CD4-positive, alpha-beta memory T cell (primary cell): ENCODE measurements at places on chromosomes 12 and 14. TPM values are rescaled to one million over a fixed set of nuclear protein-coding genes. Genes with fewer than 3 reads are reported as not detected.

CEP170B gene
- total RNA-seq, result 3.0 TPM

GPR84 gene
- not detected for total RNA-seq

COCH gene
- total RNA-seq, result not detected

SIX6 gene
- not detected for total RNA-seq

MYO1H gene
- total RNA-seq, result not detected

GPX2 gene
- total RNA-seq, result not detected

KRT83 gene
- total RNA-seq, result not detected

STYK1 gene
- not detected for total RNA-seq

DNA sequence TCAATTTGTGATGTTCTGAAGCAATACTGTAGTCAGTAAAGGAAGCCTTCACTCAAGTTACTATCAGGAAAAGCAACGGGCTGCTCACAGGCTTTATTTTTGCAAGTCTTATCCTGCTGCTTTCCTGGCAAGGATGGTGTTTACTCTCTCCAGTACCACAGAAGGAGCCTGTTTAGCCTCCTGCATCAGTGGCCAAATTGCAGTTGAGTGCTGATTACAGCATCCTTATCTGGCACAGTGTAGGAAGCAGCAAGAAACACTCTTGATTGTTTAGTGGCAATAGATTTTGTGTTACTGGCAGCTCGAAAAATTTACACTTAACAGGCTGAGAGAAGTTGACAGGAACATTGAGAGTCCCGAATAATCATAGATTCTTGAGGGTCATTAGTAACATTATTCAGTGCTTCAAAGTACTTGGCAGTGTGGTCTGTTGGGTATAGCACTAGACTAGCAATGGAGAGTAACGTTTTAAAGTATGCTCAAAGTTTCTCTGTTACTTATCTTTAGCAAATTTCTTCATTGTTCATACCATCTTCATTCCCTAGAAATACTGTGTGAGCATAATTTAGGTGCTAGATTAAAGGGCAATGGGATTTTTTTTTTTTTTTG lies 11.7 kb downstream of the TULP3 start:
- H3K27ac ChIP-seq, result no peak overlapping the region
- no peaks in the 10 kb centered on the region for H3K36me3 ChIP-seq
- H3K4me3 ChIP-seq, result no peak overlapping the region
- no peak for DNase-seq
- no peaks in the 10 kb centered on the region for H3K27me3 ChIP-seq

DNA sequence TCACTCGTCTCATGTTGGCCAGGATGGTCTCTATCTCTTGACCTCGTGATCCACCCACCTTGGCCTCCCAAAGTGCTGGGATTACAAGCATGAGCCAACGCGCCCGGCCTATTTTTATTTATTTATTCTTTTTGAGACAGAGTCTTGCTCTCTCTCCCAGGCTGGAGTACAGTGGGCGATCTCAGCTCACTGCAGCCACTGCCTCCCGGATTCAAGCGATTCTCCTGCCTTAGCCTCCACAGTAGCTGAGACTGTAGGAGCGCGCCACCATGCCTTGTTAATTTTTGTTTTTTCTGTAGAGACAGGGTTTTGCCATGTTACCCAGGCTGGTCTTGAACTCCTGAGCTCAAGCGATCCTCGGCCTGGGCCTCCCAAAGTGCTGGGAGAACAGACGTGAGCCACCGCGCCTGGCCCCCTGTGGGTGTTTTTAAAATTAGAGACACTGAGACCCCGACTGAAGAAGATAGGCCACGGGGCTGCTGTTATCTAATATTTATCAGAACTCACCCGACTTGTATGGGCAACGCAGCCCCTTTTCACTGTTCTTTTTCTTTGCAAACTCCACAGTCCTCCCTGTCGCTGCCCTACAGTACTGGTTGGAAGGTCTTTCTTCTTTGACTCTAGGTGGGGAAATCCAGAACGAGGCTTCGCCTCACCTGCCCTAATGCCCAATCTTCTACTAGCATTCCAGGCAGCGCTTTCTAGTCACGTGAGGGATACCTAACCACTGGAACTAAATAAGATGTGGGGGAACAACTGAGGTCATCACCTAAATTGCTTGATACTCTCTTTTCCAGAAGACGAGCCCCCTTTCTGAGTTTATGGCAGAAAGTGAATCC lies 1.4 kb upstream of the GABARAPL1 start:
- H3K27me3 ChIP-seq, result no peaks in the 10 kb centered on the region
- H3K4me3 ChIP-seq, result no peak overlapping the region
- no peak for DNase-seq
- H3K27ac ChIP-seq, result no peak overlapping the region
- no peaks in the 10 kb centered on the region for H3K36me3 ChIP-seq
- peaks cover 32% of the 10 kb centered on the region for H3K4me1 ChIP-seq

- H3K27me3 ChIP-seq, result no peaks in the 10 kb centered on the region
- no peak for DNase-seq
- H3K36me3 ChIP-seq, result no peaks in the 10 kb centered on the region
- H3K27ac ChIP-seq, result no peak overlapping the region
- no peaks in the 10 kb centered on the region for H3K4me1 ChIP-seq
Measured at GRCh38 chr12:16119618-16120415, 157.7 kb downstream of the SLC15A5 start.

GRCh38 chr12:3473844-3474243 lies 17.2 kb upstream of the PRMT8 start:
- H3K4me1 ChIP-seq, result no peaks in the 10 kb centered on the region
- DNase-seq, result no peak
- no peak overlapping the region for H3K27ac ChIP-seq
- no peaks in the 10 kb centered on the region for H3K36me3 ChIP-seq
- H3K4me3 ChIP-seq, result no peak overlapping the region
- no peaks in the 10 kb centered on the region for H3K27me3 ChIP-seq

- H3K4me1 ChIP-seq, result peaks cover 54% of the 10 kb centered on the region
- peaks cover 21% of the 10 kb centered on the region for H3K36me3 ChIP-seq
- DNase-seq, result no peak
- H3K27me3 ChIP-seq, result no peaks in the 10 kb centered on the region
- peak overlapping the region; percentile 82 for H3K27ac ChIP-seq
- no peak overlapping the region for H3K4me3 ChIP-seq
Measured at GRCh38 chr12:57753756-57754337, 1.1 kb upstream of the MARCHF9 start.

- H3K27ac ChIP-seq, result no peak overlapping the region
- no peaks in the 10 kb centered on the region for H3K36me3 ChIP-seq
- no peak for DNase-seq
- no peak overlapping the region for H3K4me3 ChIP-seq
Measured at GRCh38 chr12:93080994-93081809, 152.1 kb upstream of the EEA1 start.

GRCh38 chr12:113700943-113701342 lies 229.3 kb upstream of the LHX5 start:
- no peaks in the 10 kb centered on the region for H3K27me3 ChIP-seq
- H3K4me3 ChIP-seq, result no peak overlapping the region
- no peak overlapping the region for H3K27ac ChIP-seq
- H3K36me3 ChIP-seq, result no peaks in the 10 kb centered on the region

GRCh38 chr12:53603196-53603595 lies 23.0 kb downstream of the ATF7 start:
- H3K4me1 ChIP-seq, result no peaks in the 10 kb centered on the region
- DNase-seq, result no peak
- peaks cover 5% of the 10 kb centered on the region for H3K36me3 ChIP-seq
- no peak overlapping the region for H3K27ac ChIP-seq

GRCh38 chr14:39369029-39369428 lies 63.2 kb downstream of the FBXO33 start:
- H3K27ac ChIP-seq, result no peak overlapping the region
- H3K4me3 ChIP-seq, result no peak overlapping the region
- no peaks in the 10 kb centered on the region for H3K36me3 ChIP-seq
- no peak for DNase-seq

DNA sequence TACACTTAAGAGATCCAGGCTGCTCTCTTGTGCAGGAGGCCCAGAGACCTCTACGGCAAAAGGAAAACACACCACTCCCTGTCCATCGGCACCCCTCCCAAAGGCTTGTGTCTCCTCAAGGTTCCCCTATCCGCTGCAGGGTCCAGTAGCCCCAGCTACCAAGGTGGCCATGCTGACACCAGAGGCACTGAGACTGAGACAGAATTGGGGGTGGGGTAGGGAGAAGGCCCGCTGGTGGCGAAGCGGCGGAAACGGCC lies 590 bp downstream of the DDIT3 start:
- peaks cover 29% of the 10 kb centered on the region for H3K36me3 ChIP-seq
- H3K27me3 ChIP-seq, result no peaks in the 10 kb centered on the region
- H3K4me1 ChIP-seq, result peaks cover 59% of the 10 kb centered on the region
